ENCODE measurements at places on chromosomes 13 and 19.

DNA sequence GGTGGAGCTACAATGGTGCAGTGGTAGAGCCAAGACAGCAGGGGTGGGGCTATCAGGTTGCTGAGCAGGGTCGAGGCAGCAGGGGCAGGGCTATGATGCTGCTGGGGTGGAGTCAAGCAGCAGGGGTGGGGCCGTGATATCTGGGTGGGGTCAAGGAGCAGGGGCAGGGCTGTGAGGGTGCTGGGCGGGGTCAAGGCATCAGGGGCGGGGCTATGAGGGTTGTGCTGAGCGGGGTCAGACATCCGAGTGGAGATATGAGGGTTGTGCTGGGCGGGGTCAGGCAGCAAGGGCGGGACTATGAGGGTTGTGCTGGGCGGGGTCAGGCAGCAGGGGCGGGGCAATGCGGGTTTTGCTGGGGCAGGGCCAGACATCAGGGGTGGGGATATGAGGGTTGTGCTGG, 14.7 kb downstream of the HCN2 start:
- no peak for DNase-seq

- no peak for DNase-seq
These were observed 2.8 kb downstream of the SOHLH2 start for GRCh38 chr13:36211567-36211966.

- no peak for DNase-seq
These were observed 115.4 kb downstream of the ITGBL1 start for GRCh38 chr13:101567841-101568240.

DNA sequence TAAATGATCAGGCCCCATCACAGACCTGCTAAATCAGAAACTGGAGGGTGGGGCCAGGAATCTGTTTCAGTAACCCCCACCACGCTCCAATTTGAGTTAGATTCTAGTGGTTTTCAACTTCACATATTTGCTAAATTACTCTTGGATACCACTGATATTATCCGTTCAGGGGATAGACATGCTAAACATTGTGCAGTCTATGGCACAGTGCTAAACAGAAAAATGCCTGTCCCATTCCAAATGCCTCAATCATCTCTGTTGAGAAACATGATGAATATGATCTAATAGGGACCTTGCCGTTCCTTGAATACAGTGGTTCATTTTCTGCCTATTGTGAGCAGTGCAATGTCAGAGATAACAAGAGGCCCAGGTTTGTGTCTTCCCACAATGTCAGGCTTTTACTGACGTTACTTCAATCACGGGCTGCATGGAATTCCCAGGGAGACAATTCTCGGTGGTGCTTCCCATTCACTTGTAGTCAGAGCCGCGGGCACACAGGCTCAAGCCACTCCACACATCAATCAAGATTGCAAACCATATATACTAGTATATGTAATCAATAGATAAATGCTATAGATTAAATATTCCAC, 52.7 kb downstream of the MYO16 start:
- DNase-seq = no peak

- no peak for DNase-seq
These were observed 7.1 kb upstream of the HSH2D start for GRCh38 chr19:16136185-16136999.
